ENCODE measurements at places on chromosomes 4 and X.

GRCh38 chr4:57550198-57550597 lies 440.0 kb upstream of the IGFBP7 start:
- DNase-seq = peak; percentile 23

DNA sequence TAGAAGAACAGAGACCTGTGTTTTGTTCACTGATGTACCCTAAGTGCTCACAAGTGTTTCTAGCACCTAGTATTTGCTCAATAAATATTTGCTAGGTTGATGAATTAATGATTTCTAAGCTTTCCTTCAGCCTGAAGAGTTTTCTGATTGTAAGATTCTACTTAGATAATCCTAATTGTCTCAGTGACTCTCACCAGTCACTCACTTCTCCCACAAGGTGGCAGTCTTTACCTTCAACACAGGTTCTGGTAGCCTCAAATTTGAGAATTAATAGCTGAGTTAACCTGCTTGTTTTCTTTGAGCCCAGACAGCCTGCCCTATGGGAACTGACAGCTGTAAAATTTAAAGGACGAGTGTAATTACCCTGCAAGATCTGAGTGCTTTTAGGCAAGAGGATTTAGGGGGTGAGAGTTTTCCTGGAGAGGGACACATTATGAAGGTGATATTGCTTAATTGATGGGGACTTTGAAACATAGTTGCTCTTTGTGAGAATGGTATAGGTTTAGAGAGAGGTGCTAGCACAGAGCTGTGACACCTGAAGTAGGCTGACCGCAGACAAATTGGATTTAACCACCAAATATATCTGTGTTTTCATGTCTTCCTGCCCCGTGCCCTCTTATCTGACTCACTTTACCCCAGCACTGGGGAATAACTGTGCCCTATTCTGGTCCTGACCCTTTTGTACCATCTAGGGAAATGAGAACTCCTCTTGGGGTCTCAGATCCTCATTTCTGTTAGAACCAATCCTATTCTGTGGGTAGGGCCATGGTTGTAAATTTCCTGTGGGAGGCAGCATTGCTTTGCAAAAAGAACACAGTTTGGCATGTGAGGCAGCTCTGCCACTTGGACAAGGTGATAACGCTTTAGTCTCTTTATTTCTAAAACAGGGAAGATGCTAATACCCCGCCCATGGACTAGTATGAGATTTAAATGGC lies 27.7 kb downstream of the CD38 start:
- peak; percentile 26 for DNase-seq

DNA sequence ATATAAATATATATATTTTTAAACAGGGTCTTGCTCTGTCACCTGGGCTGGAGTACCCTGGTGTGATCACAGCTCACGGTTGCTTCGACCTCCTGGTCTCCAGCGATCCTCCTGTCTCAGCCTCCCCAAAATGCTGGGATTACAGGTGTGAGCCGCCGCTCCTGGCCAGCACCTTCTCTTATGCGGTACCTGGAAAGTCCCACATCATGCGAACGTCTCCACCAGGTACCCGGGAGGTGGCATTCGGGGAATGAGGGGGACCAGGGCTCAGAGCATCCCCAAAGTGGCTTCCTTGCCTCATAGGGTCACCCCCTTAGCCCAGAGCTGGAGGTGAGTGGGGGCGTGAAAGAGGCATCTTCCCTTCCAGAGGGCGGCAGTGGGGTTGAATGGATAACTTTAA lies 84.0 kb upstream of the PPP2R3B start:
- DNase-seq = no peak

DNA sequence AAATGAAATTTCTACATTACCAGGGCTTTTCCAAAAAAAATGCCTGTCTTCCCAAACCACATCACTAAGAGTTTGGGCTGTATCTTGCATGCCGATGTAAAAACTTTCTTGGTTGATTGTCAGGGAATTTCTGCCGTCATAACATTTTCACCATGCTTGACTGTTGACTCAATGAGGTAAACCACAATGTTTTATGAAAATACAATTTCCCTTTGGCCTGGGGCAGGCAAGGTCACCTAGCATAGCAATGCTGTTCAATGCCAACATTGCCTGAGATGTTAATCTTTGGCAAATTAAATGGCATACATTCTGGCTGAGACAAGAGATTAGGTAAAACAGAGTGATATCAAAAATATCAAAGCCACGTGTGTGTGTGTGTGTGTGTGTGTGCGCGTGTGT lies 137.1 kb upstream of the TBL1X start:
- no peak for DNase-seq

GRCh38 chrX:118974908-118975671 lies 672 bp downstream of the LONRF3 start:
- DNase-seq = no peak
